ENCODE measurements at places on chromosomes 2 and 18.

DNA sequence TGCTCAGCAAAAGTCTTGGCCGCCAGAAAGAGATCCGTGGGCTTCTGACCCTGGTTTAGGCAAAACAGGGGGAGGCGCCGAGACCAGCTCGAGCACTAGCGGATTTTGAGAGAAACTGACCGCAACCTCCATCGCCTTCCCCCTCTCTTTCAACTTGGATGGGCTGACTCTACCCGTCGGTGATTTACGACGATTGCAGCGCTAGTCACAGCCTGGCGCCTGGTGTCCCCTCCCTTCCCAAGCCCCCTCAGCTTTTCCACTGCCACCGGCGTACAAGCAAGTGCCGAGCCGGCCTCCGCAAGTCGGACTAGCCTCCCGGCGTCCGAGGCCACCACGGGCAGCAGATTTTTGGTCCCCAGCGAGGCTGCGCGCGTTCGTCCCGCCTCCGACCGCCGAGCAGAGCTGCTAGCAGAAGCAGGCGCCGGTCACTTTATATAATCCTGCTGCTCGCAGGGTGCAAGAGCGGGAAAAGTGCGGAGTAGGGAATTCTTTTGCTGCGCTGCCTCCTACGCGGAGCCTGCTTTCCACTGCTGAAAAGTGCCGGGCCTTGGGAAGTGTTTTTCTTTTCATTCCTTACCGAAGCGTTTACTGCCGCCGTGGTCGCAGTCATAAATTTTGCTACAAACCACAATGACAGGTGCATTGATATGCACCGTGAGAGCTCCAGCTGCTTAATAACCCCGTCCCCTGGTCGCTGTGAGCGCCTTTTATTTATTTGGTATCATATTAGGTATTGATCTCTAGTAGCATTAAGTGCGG lies 7.7 kb downstream of the HOXD3 start:
- no peak for DNase-seq

DNA sequence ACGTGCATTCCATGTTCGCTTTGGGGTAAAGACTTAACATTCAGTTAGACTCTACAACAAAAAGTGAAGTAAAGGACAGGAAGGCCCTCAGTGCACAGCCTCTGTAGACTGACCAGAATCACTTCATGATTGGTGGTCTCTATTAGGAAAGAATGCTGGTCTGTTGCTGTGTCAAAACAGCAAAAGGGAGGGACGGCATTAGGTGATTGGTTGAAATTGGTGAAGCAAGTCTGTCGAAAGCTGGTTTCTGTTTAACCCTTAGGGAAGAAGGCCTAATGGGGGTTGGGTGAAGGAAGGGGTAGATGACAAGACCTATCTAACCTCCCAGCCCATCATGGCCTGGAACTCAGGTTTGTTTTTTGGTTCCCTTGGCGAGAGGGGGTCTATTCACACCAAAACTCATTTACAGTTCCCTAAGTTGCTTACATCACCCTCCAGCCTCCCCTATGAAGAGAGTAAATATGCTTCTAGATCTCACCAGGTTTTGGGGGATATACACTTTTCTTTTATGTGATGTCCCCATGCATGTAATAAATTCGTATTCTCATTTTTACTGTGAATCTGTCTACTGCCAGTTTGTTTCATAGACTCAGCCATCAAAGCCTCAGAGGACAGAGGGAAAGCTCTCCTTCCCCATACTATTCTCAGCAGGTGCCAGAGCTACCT lies 65.6 kb downstream of the TMEM17 start:
- no peak for DNase-seq

GRCh38 chr2:189369566-189369965 lies 71.7 kb upstream of the WDR75 start:
- DNase-seq: peak; percentile 80

GRCh38 chr2:109387221-109387735 lies 226.5 kb downstream of the SEPTIN10 start:
- DNase-seq: no peak

Data from epithelial cell of esophagus (primary cell).